MCF 10A (cell line): ENCODE measurements at places on chromosomes 7 and 10.

GRCh38 chr10:129366450-129366849 lies 100.6 kb upstream of the MGMT start:
- H3K4me3 ChIP-seq, result no peak overlapping the region
- DNase-seq, result no peak
- no peaks in the 10 kb centered on the region for H3K4me1 ChIP-seq
- no peak overlapping the region for H3K27ac ChIP-seq
- peaks cover 29% of the 10 kb centered on the region for H3K27me3 ChIP-seq
- H3K36me3 ChIP-seq, result no peaks in the 10 kb centered on the region

- no peak overlapping the region for H3K27ac ChIP-seq
- peaks cover 2% of the 10 kb centered on the region for H3K36me3 ChIP-seq
- peaks cover 14% of the 10 kb centered on the region for H3K4me1 ChIP-seq
- no peak for DNase-seq
- H3K27me3 ChIP-seq, result no peaks in the 10 kb centered on the region
Measured at GRCh38 chr10:71220689-71221540, 8.5 kb downstream of the UNC5B start.

DNA sequence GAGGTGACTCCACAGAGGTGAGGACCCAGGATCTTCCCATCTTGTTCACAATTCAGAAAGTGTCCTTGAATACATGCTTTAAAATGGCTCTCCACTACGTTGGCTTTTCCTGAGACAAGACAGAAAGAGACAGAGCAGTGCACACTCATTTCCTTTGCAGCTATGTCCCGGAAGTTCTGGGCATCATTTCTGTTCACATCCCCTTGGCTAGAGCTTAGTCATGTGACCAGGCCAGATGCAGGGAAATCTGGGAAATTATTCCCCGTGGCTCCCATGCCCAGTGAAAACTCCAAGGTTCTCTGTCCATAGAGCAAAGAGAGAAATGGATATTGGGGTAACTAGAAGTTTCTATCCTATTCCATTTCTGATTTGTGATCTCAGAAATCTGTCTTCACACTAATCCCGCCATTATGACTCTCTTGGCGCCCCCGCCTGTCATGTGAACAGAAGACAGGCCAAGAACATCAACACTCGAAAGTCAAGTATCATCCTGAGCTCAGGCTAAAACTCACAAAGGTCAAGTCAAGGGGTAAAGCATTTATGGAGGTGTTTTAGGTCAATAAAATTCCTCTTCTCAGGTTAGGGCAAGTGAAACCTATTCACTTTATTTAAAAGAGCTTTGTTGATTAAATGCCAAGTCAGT lies 251.4 kb upstream of the HABP2 start:
- no peak overlapping the region for H3K4me3 ChIP-seq
- H3K4me1 ChIP-seq, result peaks cover 5% of the 10 kb centered on the region
- no peaks in the 10 kb centered on the region for H3K27me3 ChIP-seq
- peak; percentile 11 for DNase-seq
- no peak overlapping the region for H3K27ac ChIP-seq

- H3K36me3 ChIP-seq, result no peaks in the 10 kb centered on the region
- no peak overlapping the region for H3K27ac ChIP-seq
- peaks cover 44% of the 10 kb centered on the region for H3K27me3 ChIP-seq
- H3K4me3 ChIP-seq, result no peak overlapping the region
- peaks cover 23% of the 10 kb centered on the region for H3K4me1 ChIP-seq
- DNase-seq, result no peak
Measured at GRCh38 chr10:113359655-113360054, 193.2 kb upstream of the HABP2 start.

DNA sequence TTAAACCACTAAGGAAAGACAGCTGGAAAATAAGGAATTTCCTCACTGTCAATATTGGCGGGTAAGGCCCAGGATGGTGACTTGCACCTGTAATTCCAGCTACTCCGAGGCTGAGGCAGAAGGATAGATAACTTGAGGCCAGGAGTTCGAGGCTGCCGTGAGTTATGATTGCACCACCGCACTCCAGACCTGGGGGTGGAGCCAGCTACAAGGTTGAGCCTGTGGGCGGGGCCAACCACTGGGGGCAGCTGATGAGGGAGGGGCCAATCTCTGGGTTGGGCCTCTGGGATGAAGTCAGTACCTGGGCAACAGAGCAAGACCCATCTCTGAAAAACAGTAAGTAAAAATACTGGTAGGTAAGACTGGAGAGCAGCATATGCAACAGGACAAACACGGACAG lies 80.1 kb upstream of the ADO start:
- no peak overlapping the region for H3K4me3 ChIP-seq
- no peaks in the 10 kb centered on the region for H3K4me1 ChIP-seq
- DNase-seq, result no peak
- no peaks in the 10 kb centered on the region for H3K36me3 ChIP-seq
- no peak overlapping the region for H3K27ac ChIP-seq

- DNase-seq, result peak; percentile 87
- peaks cover 21% of the 10 kb centered on the region for H3K4me1 ChIP-seq
- H3K4me3 ChIP-seq, result no peak overlapping the region
- H3K27me3 ChIP-seq, result no peaks in the 10 kb centered on the region
Measured at GRCh38 chr7:11458736-11459483, 373.1 kb downstream of the THSD7A start.

DNA sequence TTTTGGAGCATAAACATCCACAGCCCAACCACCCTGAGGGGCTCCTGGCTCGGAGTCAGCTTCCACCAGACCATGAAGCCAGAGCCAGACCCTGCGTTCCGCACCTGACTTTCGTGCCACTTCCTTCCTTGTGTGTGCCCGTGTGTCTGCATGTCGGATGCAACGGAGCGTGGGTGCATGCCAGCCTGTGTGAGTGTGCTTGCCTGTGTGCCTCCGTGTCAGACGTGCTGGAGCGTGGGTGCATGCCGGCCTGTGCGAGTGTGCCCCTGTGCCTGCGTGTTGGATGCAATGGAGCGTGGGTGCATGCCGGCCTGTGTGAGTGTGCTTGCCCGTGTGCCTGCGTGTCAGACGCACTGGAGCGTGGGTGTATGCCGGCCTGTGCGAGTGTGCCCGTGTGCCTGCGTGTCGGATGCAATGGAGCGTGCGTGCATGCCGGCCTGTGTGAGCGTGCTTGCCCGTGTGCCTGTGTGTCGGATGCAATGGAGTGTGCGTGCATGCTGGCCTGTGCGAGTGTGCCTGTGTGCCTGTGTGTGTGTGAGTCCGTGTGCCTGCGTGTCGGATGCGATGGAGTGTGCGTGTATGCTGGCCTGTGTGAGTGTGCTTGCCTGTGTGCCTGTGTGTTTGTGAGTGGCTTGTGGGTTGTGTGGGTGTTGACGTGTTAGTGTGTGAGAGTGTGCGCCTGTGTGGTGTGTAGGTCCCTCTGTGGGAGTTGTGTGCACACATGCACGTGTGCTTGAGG lies 28.1 kb upstream of the KNDC1 start:
- H3K27ac ChIP-seq, result no peak overlapping the region
- no peak for DNase-seq
- no peaks in the 10 kb centered on the region for H3K27me3 ChIP-seq
- no peak overlapping the region for H3K4me3 ChIP-seq
- H3K4me1 ChIP-seq, result no peaks in the 10 kb centered on the region

DNA sequence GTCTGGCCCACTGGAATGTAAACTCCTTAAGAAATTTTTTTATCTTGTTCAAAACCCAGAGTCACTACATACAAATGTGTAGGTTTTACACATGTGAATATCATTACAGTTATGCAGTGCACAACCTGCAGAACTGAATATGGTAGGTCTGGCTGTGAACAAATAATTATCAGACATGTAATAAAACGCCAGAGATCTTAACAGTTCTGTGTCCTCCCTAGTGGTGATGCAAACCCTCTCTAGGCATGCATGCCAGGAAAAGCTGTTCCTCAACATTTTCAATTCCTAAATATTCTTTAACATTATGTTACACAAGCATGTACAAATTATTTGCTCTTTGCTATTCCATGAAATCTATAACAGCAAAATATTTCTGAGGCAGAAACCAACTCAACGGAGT lies 124.6 kb downstream of the IMMP2L start:
- H3K4me3 ChIP-seq, result no peak overlapping the region
- DNase-seq, result no peak
- H3K36me3 ChIP-seq, result no peaks in the 10 kb centered on the region

- H3K27ac ChIP-seq, result no peak overlapping the region
- H3K4me3 ChIP-seq, result no peak overlapping the region
- H3K4me1 ChIP-seq, result peaks cover 5% of the 10 kb centered on the region
- no peaks in the 10 kb centered on the region for H3K36me3 ChIP-seq
- DNase-seq, result no peak
Measured at GRCh38 chr7:97078023-97078969, 39.2 kb upstream of the SDHAF3 start.

DNA sequence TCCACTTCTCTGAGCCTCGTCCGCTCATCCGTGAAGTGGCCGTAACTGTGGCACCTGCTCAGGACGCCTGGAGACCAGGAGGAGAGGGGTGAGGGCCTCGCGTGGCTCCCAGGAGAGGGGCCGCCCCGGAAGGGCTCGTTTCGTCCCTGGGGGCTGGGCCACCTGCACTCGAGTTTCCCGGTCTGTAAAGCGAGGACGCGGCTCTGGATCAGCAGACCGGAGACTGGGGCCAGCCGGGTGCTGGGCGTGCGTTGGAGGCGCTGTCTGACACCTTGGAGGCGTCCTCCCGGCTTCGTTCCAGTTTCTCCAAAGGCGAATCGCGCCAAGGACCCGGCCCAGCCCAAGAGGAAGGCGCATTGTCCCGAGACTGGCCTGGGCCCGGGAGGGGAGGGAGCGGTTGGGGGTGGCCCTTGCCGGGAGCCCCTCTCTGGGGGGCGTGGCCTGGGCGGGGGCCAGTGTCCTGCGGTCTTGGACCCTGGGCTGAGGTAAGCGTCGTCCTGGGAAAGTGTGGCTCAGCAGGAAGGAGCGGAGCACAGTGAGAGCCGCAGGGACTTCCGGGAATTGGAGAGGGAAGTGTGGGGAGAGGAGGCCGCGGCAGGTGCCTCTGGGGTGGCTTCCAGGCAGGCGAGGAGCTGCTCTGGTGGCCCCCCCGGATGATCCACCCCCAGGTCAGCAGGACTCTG lies 89.6 kb downstream of the FOXL3 start:
- H3K4me1 ChIP-seq, result no peaks in the 10 kb centered on the region
- no peak overlapping the region for H3K27ac ChIP-seq
- H3K4me3 ChIP-seq, result no peak overlapping the region
- peaks cover 54% of the 10 kb centered on the region for H3K27me3 ChIP-seq
- H3K36me3 ChIP-seq, result no peaks in the 10 kb centered on the region
- DNase-seq, result no peak

DNA sequence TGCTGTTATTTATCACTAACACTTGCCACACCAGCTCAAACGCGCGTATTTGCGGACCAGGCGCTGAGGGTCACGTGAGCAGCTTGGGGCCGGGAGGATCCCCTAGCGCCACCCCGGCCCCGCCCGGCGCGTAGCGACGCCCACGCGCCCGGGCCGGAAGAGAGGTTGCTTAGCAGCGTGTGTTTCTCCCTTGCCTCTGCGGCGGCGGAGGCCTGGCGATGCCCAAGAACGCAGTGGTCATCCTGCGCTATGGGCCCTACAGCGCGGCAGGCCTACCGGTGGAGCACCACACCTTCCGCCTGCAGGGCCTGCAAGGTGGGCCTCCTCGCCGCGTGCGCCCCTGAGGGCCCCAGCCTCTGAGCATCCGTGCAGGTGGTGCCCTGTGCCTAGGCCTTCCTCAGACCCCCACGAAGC lies at the start of gene C10orf53:
Gene C10orf53, plus strand, starts transcription at position 172 of the 414 bp plus-strand sequence. Its CDS starts 47 bp downstream, at position 219.
- H3K4me1 ChIP-seq, result no peaks in the 10 kb centered on the region
- no peak for DNase-seq
- no peaks in the 10 kb centered on the region for H3K36me3 ChIP-seq
- H3K27me3 ChIP-seq, result peaks cover 66% of the 10 kb centered on the region
- H3K4me3 ChIP-seq, result no peak within 1 kb of the TSS

DNA sequence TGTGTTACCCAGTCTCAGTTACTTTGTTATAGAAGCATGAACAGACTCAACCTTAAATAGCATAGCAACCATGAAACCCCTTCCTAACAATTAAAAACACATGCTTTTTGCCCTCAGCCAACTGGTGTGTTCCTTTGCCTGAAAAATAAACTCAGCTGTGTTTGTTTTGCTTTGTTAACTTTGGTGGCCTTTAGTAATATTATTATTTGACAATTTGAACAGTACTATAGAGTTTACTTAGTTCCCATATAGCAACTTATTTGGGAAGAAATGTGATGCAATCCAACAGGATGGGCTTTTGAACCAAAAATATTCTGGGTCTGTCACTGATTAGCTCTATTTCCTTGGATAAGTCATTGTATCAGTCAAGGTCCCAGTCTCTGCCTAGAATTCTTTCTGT lies 22.5 kb upstream of the MKLN1 start:
- H3K4me1 ChIP-seq, result peaks cover 1% of the 10 kb centered on the region
- H3K27ac ChIP-seq, result no peak overlapping the region
- H3K36me3 ChIP-seq, result no peaks in the 10 kb centered on the region

GRCh38 chr10:87827681-87828080 lies 9.7 kb upstream of the ATAD1 start:
- no peak overlapping the region for H3K27ac ChIP-seq
- no peaks in the 10 kb centered on the region for H3K27me3 ChIP-seq
- H3K36me3 ChIP-seq, result no peaks in the 10 kb centered on the region
- DNase-seq, result no peak
- H3K4me1 ChIP-seq, result no peaks in the 10 kb centered on the region

- peaks cover 64% of the 10 kb centered on the region for H3K36me3 ChIP-seq
- no peaks in the 10 kb centered on the region for H3K4me1 ChIP-seq
- H3K27ac ChIP-seq, result no peak overlapping the region
- no peaks in the 10 kb centered on the region for H3K27me3 ChIP-seq
Measured at GRCh38 chr10:125003146-125003900, 61.4 kb downstream of the ZRANB1 start.

DNA sequence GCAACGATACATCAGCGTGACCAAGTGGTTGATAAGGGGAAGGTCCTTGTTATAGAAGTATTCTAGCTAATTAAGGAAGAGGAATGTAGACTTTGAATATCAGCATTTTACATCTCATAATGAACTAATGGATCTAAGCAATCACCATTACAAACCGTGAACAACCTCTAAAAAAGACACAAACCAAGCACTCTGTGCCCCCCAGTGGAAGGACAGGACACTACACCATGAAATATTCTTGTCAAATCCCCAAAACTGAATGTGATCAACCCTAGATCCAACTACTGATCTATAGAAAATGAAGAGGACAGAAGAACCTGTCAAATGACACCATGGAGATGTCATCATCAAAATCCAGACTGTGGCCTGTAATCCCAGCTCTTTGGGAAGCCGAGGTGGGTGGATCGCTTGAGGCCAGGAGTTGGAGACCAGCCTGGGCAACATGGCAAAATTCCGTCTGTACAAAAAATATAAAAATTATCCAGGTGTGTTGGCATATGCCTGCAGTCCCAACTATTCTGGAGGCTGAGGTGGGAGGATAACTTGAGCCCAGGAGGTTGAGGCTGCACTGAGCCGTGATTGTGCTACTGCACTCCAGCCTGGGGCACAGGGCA lies 111.3 kb upstream of the CARD11 start:
- H3K36me3 ChIP-seq, result no peaks in the 10 kb centered on the region
- H3K27me3 ChIP-seq, result no peaks in the 10 kb centered on the region
- H3K4me1 ChIP-seq, result peaks cover 5% of the 10 kb centered on the region

GRCh38 chr10:11261687-11262493 lies 244.2 kb downstream of the CELF2 start:
- H3K27me3 ChIP-seq, result peaks cover 8% of the 10 kb centered on the region
- DNase-seq, result no peak
